Stomach (tissue), 19 donors: ENCODE measurements at places on chromosomes 11 and 22. TPM values are rescaled to one million over a fixed set of nuclear protein-coding genes. Genes with fewer than 3 reads are reported as not detected.

DNA sequence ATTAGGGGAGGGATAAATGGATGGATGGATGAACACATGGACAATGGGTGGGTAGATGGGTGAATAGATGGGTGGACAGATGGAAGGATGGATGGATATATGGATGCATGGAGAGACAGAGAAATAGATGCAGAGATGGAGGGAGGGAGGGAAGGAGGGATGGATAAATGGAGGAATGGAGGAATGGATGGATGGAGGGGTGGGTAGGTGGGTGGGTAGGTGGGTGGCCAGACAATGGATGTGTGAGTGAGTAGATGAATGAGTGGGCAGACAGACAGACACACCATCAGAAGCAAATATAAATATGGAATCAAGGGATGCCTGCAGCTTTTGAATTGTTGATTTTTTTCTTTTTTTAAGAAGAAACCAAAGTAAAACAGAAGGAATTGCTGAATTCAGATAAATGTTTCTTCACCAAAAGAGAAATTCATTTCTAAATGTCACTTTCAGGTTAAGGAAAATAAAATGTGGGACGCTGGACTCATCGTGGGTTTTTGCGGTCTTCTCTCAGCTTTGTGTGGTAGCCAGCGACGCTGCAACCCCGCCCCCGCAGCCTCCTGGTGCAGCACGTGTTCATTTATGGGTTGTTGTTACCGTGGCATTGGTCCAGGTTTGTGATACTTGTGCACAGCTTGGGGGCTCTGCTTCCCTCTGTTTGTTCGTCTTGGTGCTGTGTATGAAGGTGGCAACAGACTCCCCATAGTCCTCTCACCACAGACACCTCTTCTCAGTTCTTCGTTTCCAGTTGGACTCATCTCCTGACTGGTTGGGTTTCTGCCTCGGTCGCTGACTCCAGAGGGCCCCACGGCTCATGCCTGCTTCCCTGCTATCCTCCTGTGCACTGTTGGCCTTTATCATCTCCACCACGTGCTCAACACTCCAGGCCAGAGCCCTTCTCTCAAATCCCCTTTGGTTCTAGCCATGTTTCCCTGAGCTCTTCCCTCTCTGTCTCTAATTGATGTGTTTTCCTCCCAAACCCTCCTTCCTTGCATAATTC is 76.4 kb downstream of the CDKN1C start:
- no peak for DNase-seq
- H3K4me3 ChIP-seq, result no peak overlapping the region
- no peak overlapping the region for H3K27ac ChIP-seq
- H3K27me3 ChIP-seq, result no peaks in the 10 kb centered on the region

The MUC6 gene
- 215 TPM for total RNA-seq

DNA sequence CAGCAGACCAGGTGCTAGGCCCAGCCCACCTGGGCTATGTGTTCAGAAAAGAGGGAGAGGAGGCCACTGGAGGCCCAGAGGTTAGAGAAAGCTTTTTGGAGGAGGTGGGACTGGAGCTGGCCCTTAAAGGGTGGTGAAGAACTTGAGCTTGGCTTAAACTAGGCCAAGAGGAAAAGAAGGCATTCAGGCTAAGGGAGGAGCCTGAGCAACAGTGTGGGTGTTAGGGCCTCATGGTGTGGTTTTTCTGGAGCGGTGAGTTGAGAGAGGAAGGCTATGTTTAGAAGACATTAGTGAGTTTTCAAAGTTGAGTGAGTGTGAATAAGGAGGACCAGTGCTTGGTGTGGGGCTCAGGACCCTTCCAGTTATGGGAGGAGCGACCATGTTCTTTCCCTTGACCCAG is 6.2 kb downstream of the TAF6L start:
- H3K4me3 ChIP-seq, result no peak overlapping the region
- no peak for DNase-seq
- peaks cover under 1% of the 10 kb centered on the region for H3K4me1 ChIP-seq
- no peaks in the 10 kb centered on the region for H3K27me3 ChIP-seq
- no peak overlapping the region for H3K27ac ChIP-seq

DNA sequence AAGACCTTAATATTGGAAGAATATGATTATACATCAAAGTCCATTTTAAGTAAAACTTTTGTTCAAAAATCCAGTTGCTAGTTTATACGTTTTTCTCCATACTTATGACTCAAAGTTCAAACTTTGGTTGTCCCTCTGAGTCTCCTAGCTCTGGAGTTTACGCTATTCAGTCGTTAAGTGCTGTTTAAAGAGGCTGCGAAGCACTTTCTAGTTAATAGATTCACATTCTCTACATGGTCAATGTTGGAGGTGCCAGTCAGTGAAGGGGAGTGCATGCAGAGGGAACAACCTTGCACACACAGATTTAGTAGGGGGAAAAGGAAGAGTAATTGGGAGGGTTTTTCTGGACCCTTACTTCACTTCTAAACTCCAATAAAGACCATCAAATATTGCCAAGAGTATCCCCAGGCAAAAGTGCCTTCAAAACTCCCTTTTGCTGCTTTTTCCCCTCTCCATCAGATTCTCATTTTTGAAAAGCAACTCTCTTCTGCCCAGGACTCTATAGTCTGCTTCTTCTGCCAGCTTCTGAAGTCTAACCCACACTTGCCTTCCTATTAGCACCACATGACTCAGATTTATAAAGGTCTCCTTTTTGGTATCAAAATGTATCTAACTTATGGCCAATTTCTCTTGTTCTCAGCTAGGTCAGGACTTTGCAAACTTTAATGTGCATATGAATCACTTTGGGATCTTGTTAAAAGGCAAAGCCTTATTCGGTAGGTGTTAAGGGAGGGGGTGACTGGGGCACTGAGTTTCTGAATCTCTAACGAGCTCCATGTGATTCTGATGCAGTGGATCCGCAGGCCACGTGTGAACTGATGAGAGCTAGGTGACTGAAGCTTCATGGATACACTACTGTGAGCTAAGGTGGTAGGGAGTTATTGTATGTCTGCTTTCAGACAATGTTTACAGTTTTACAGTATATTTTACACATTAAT is 96.2 kb upstream of the MTMR2 start:
- H3K36me3 ChIP-seq, result no peaks in the 10 kb centered on the region
- H3K27ac ChIP-seq, result no peak overlapping the region
- DNase-seq, result no peak

The RCOR2 gene
- total RNA-seq, result 0.58 TPM
